Right ventricle myocardium inferior (tissue), 1 donor: ENCODE measurements at places on chromosomes 6 and 20.

DNA sequence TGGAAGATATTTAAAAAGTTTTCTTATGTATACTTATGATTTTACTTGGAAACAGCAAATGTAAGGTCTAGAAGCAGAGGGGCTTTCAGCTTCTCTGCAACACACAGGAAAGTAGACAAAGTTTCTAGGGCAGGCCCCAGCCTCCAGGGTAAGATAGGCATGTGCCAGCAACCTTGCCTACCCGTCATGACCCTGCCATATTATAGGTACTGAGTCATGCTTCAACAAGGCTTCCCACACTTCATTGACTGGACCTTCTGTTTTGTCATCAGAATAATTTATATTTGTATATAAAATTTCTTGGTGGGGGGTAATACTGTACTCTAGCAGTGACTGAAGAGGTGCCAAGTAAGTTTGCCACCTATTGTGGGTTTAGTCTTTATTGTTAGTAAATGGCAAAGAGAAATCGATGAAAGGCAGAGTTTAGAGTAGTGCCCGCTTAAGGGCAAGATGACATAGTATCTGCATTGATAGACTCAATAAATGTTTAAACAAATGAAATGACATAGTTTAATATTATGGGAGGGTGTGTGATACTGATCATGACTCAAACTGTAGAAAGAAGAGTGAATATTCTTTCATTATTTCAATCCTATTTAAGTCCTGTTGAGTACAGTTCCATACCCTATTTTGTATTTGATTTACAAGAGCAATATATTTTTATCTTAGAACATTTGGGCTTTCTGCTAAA lies 95.6 kb downstream of the JARID2 start:
- DNase-seq = no peak

GRCh38 chr6:63985223-63985622 lies 349.6 kb downstream of the PHF3 start:
- no peak for DNase-seq

DNA sequence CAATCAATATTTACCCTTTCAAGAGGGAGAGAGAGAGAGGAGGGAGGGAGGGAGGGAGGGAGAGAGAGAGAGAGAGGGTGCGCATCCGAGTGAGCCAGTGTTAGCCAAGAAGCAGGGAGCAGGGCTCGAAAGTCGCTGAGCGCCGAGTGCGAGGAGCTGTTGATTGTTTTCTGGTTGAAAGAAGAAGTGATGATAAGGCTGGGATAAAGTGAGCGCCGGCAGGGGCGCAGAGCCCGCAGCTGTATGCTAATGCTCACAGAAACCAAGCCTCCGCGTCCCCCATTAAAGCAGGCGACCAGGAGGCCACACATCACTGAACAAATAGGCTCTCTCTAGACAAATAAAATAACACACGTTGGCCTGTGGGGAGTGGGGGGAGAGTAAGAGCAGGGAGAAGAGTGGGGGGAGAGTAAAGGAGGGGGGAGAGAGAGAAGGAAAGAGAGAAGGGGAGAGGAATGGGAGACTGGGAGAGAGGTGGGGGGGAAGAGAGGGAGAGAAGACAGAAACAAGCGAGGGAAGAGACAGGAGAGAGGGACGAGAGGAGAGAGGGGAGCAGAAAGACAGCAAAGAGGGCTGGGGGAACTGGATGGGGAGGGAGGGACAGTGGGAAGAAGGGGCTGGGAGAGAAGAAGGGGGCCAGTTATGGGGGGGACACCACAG lies 5.0 kb upstream of the INSM1 start:
- DNase-seq = no peak

GRCh38 chr6:160278311-160278710 lies 19.7 kb upstream of the SLC22A2 start:
- DNase-seq = no peak

DNA sequence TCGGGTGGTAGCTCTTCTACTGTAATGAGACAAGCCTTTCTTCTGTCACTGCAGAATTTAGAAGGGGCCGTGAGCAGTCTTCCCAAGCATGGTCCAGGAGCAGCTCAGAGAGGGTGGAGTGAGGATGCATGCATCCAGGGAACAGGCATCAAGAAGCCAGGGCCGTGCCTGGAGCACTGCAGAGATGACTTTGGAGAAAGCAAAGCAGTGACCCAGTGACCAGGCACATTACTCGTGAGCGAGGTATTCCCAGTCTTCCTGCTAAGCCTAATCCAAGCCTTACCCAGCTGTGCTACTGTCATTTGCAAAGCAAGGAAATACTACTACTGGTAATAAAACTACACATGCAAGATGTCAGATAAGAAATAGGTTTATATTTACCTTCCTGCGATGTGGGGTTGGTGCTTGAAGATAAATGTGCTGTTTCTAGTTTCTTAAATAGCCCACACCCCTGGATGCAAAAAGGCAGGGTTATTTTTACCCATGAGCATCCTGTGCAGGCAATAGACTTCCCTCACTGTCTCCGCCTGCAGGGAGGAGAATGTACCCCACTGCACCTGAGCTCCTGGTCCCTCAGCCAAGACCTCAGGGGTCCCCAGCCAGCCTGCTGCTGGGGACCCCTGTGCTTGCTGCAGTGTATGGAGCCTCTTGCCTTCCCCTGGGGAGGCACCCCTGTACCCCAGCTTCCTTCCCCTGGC lies 62.9 kb downstream of the SSR1 start:
- no peak for DNase-seq

GRCh38 chr6:42047790-42048405 lies 2.4 kb upstream of the TAF8 start:
- no peak for DNase-seq

GRCh38 chr20:57922083-57922482 lies 212.3 kb upstream of the PMEPA1 start:
- no peak for DNase-seq

GRCh38 chr6:125585470-125585869 lies 164.0 kb upstream of the HEY2 start:
- DNase-seq = no peak

DNA sequence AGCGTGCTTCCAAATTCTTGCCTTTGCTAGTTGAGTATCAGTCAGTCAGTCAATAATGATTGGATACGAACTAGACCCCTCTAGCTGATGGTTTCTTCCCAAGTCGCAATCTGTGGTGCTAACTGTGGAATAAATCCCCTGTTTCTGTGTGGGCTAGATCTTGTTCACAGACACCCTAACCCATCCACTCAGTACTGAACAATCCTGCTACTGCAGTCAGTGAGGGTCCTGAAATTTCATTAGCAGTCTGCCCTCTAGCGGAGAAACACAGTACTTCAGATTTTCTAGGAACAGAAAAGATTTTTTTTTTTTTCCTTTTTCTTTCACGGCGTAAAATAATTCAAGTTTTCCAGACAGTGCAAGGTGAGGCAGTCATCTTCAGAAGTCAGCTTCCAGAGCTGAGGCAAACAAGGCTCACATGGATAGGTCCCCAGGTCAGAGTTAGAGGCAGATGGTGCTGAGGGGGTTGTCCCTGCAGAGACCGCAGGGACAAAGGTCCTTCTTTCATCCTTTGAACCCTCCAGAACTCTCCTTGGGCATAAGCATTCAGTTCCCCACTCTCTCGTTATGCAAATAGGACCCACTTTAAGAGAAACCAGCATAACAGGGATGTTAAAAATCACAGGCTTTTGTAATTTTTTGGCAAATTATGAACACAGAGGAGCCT lies 119.6 kb downstream of the SCML4 start:
- DNase-seq = no peak

DNA sequence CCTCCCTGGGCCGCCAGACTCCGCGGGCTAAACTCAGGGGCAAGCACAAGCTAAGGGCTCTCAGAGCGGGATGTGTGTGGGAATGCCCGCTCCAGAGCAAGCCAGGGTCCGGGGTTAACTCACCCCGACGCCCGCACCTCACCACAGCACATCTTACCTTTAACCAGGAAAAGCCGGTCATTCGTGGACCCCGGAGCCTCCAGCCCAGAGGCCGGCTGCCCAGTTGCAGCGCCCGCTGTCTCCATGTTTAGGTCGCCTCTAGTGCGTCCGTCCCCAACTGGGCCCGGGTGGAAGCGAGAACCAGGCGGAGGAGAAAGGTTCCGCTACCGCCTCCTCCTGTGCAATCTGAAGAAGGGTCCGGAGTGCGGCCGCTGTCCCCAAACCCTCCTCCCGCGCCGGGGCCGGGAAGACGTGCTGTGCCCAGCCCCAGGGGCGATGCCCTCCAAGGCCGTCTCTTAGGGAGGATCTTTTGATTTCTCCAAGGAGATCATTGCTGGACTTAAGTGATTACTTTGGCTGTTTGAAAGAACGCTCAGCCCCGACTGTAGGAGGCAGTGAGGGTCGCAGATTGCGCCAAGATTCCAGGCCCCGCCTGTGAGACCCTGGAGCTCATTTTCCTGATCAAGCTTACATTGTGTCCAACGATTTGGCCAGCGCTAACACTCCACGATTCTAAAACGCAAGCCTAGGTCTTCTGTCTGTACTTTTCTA lies at the start of gene TMEM242:
TSS of gene TMEM242 (minus strand) at position 265 of the 711 bp plus-strand sequence. CDS start at position 245, 20 bp downstream.
- DNase-seq = peak; percentile 95

DNA sequence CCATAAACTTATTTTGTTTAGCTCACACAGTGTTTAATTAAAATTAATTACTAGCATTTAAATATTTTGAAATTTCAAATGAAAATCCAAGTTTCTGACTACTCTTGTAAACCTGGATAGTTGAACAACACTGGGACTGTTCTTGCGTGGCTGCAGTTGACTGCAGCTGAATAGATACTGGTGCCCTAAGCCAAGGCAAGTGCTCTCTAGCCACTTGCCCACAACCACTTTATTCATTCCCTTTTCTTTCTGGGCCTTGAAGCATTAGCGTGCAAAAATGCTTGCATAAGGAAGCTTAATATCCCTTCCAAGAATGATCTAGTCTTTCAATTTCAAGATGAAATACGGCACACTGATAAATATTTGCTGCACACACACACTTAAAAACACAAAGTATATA lies 676.0 kb upstream of the MARCKS start:
- DNase-seq = no peak

DNA sequence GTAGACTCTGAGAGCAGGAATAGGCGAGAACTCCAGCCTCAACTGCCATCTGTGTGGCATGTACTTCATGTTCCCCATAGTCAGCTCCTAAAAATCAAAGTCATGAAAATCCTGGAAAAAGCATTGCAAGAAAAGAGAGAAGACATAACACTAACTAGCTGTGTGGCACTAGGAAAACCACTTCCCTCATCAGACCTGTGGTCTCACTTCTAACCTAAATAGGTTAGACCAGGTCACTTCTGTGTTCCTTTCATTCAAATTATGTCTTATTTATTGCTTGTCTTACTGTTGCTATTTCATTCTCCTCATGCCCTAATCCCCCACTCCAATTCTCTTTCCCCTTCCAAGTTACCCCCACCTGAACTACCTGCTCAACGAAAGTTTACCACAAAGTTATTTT lies 70.2 kb downstream of the TNFRSF21 start:
- no peak for DNase-seq

DNA sequence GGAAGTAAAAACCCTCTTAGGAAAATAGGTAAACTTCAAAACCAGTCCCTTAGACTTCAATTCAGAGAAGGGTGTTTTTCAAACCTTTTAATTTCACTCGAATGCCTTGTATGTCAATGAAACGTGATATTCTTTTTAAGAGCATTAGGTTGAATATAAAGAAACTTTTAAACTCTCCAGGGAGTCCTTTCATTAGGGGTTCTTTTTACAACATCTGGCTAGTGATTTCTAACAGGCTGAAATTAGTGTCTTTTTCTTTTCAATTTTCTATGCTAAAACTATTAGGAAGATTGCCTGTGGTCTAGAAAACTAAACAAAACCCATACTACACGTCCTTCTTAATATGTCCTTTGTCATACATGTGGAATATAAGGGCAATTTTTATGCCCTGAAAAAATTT lies 569.7 kb upstream of the CITED2 start:
- no peak for DNase-seq

DNA sequence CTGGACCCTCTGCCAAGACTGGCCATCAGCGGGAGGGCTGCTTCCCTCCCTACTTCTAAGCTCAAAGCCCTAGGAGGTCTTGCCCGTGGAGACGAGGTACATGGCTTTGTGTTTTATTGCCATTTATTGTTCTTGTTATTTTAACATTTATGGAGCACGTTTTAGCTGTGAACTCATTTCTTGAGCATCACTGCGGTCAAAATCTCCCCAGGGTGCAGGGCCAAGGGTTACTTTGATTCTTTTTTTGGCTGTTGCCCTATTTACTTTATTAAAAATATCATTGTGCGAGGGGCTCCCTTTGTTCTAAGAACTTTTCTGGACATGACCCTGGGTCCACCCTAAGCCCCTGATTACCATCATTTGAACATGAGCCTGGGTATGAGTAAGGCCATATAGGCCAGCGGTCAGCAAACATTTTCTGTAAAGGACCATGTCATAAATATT lies 51.6 kb downstream of the EYA2 start:
- no peak for DNase-seq

- DNase-seq = no peak
Observed at GRCh38 chr6:137906020-137906472, 39.0 kb downstream of the TNFAIP3 start.

- DNase-seq = no peak
Observed at GRCh38 chr20:10475225-10475624, 40.1 kb downstream of the SLX4IP start.

GRCh38 chr20:23588434-23589403 lies 17.0 kb downstream of the CST9 start:
- DNase-seq = no peak

GRCh38 chr6:118869350-118869749 lies 24.6 kb upstream of the ASF1A start:
- no peak for DNase-seq

DNA sequence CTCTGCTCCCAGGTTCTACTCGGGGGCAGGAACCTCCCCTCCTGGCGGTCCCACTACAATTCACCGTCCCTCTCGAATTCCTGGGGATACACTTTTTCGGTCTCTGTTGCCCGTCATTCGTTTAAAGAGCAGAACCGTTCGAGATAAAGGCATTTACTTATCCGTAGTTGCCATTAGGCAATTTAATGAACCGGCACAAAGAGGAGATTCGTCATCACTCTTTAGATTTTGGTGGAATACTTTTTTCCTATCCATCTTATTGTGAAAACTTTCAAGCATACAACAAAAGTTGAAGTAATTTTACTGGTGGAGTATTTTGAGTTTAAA lies 1.2 kb upstream of the CD24 start:
- no peak for DNase-seq

DNA sequence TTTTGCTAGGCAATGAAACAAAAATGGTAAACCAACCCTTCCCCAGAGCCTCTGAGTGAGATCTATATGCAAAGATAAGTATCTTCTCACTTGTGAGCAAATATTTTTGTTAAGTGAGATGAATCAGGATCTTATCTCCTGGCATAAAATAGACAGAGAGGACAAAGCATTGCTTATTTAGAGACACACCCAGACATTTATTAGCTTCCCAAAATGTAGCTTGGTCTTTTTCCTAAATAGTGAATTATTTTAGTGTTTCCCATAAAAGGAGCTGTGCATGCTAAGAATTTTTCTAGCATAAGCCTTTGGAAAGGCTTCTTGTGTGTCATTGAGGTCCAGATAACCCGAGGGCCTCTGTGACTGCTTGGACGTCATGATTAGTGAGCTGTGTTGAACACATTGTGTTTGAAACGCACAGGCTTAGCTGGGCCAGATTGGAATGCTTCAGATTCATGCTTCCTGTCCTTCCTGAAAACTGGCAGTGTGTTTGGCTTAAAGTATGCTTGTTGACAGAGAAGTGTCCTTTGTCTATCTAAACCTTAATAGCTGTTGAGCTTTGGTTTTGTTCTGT lies 16.5 kb downstream of the MTHFD1L start:
- no peak for DNase-seq

- DNase-seq = no peak
Observed at GRCh38 chr6:111573892-111574797, 31.5 kb downstream of the TRAF3IP2 start.

- peak; percentile 63 for DNase-seq
Observed at GRCh38 chr20:33685328-33686099, 671 bp downstream of the E2F1 start.

- DNase-seq = no peak
Observed at GRCh38 chr20:37570419-37570818, 42.7 kb upstream of the BLCAP start.

- DNase-seq = no peak
Observed at GRCh38 chr6:452301-453067, 60.9 kb downstream of the IRF4 start.
